ENCODE measurements at places on chromosomes 6 and 20.
A peak's percentile ranks its signal among the peaks of the same experiment; 100 is the strongest.

DNA sequence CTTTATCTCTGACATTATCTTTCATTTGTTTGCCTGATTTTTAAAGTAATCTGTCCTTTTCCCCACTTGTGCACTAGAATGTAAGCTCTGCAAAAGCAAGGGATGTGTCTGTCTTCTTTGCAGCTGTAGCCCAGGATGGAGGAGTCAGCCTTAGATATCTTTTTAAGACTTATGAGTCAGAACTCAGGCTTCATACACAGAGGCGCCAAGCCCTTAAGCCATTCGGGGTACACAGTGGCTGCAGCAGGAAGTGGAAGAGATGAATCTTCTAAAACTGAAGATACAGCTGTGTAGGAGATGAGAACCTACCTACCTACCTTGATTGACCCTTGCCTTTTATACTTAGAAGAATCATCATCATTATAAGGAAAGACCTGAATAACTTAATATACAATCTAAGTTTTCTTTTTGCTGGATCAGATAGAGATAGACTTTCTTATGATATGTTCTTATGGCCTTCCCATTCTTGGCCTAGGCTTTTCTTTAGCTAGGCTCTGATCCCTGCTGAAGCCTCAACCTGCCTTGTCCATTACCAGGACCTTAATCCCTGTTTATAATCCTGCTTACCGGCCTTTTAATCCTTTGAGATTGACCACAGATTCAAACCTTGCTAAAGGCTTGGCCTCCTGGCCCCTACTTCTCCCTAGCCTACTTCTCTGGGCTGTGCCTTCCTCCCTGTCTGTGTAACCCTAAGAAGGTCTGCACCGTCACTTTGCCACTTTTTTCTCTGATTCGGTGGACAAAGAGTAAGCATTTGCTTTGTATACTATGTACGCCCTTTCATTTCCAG lies 304.5 kb downstream of the PRL start:
- DNase-seq: no peak

- DNase-seq: no peak
Measured at GRCh38 chr20:53929974-53930650, 140.3 kb downstream of the BCAS1 start.

DNA sequence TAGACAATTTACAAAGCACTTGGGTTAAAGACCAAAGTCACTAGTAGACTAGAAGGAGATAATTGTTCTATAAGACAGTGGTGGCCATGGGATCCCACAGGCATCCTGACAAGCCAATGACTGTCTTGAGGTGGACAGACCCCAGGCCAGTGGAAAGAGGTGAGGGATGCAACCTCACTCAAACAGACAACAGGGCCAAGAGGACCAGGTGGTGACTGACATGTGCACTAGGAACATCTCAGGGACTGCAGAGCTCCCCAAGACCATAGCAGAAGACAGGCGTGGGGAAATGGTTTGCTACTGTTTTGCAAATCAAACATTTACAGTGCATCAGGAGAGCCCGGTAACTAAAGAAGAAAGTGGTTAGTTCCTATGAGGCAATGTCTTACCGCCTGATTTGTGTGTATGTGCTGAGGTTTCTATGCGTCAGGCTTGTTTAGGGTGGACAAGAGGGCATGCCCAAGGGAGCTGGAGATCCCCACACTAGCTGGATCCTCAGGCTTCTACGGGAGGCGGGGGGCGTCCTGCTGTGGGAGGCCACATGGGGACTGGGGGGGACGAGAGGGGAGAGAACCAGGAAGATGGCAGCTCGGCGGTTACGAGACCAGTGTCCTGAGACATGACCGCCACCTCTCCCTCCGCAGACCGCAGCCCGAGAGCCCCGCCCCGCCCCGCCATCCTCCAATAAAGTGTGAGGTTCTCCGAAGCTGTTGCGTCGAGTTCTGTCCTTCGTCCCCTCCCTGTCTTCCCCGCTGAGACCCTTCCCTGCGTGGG lies 623 bp upstream of the MRPS26 start:
- peak; percentile 13 for DNase-seq

- no peak for DNase-seq
Measured at GRCh38 chr6:160996131-160996601, 4.6 kb downstream of the MAP3K4 start.

- no peak for DNase-seq
Measured at GRCh38 chr6:5809450-5809849, 197.3 kb downstream of the NRN1 start.

DNA sequence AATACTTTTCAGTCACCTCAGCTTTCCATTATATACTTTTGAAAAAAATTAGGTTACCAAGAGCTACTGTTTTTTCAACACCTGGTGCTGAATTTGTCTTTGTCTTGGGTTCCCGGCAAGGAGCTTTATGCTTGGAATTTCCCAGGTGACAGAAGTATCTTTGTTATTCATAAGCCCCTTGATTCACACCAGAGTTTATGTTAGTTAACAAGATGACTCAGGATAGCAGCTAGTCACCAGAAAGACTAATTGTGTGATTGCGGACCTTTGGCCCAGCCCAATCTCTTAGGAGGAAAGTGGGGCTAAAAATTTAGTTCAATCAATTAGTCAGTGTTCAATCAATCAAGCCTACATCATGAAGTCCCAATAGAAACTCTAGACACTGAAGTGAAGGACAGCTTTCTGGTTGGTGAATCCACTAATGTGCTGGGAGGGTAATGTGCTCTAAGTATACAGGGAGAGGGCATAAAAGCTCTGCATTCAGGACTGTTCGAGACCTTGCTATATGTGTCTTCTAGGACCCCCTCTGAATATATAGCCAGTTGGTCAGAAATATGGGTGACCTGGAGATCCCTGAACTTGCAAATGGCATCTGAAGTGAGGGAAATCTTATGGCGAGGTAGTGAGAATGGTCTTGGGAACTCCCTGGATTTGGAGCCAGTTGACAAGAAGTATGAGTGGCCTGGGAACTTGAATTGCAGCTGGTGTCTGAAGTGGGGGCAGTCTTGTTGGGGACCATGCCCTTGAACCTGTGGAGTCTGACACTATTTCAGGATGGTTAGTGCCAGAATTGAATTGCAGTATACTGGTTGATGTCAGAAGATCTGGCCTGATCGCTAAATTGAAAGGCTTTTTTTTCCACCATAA lies 16.2 kb downstream of the TMEM30A start:
- DNase-seq: no peak
